ENCODE measurements at places on chromosomes 4 and X.
A peak's percentile ranks its signal among the peaks of the same experiment; 100 is the strongest.

- no peak for DNase-seq
Observed at GRCh38 chrX:139093201-139093600, 381.7 kb upstream of the FGF13 start.

DNA sequence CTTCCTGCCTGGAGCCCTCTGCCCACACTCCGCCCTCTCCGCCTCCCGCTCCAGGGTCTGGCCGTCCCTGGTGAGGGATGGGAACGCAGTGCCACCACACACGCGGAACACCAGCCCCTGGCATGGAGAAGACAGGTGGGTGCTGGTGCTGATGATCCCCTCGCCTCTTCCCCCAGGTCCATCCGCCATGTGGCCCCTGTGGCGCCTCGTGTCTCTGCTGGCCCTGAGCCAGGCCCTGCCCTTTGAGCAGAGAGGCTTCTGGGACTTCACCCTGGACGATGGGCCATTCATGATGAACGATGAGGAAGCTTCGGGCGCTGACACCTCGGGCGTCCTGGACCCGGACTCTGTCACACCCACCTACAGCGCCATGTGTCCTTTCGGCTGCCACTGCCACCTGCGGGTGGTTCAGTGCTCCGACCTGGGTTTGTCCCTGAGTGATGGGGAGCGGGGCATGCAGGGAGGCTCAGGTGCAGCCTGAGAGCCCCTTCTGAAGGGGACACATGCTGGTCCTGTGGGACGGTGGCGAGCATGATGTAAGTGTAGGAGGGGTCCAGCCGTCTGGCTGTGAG is 9.8 kb downstream of the BGN start:
- no peak for DNase-seq

GRCh38 chr4:163071308-163071707 is 95.4 kb downstream of the NAF1 start:
- DNase-seq, result no peak

DNA sequence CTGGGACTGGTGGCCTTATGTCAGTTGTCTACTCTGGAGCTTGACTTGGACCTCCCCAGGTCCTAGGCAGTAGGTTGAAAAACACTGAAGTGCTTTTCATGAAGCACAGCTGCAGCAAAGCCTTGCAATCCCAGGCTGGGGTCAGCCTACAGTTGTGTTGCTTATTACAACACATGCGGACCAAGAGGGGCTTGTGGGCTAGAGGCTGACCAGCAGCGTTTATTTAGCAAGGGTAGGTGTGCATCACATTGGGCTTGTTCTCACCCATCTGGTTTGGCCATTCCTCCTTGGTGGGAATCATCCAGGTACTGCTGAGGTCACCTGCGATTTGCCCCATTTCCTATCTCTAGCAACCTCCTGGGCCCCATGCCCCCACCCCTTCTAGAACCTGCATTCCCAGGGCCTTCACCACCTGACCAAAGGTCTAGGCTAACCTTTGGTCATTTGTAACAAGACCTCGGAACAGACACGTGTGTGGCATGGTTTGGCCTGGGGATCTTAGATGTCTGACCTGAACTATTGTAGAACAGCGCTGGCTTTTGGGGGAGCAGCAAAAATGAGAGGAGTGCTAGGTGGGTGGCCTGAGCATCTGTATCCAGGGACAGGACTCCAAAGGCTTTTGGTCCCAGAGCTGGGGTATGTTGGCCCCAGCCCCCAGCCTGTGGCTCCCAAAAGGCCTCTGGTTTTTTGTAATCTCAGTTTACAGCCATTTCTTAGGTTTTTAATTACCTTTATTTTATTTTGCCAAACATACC is 3.0 kb downstream of the RPL10 start:
- DNase-seq, result no peak

DNA sequence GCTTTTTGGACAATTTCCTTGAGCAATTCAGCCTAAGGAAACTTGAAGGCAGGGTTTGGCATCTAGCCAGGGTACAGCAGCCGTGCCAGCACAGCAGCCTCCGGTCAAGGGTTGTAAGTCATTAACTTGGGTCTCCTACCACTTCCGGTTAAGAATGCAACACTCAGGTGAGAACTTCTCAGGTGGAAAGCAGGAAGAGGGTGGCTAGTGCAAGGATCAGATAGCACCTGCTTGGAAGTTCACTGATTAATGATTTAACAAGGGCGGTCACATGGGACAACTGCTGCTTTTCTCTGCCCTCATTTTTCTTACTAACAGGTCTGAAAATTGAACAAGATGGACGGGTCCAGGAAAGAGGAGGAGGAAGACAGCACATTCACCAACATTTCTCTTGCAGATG is 30.1 kb upstream of the SCOC start:
- no peak for DNase-seq

GRCh38 chr4:1377606-1378261 is 28.5 kb downstream of the NKX1-1 start:
- DNase-seq, result no peak

- peak; percentile 4 for DNase-seq
Observed at GRCh38 chrX:57817302-57817701, 93.0 kb downstream of the ZXDA start.

DNA sequence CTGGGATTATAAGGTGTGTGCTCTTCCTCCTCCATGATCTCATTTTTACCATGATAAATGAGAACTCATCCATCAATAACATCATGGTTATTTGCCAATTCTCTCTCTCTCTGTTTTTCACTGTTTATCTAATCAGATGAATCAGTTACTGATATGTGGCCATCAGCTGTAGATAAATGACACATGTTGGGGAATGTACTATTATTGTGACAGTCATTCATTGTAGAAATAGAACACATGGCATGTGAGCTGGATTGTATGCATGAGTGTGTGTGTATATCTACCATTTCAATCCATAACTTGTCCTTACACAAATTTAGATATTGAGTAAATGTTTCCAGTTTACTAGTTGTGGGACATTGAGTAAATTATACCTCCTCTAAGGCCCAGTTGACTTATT is 53.0 kb downstream of the OSTC start:
- DNase-seq, result no peak

GRCh38 chr4:187027272-187027671 is 303.6 kb upstream of the FAT1 start:
- DNase-seq, result no peak

GRCh38 chr4:18533262-18533775 is 511.8 kb upstream of the LCORL start:
- no peak for DNase-seq

- no peak for DNase-seq
Observed at GRCh38 chrX:117645639-117646038, 471.0 kb downstream of the KLHL13 start.

DNA sequence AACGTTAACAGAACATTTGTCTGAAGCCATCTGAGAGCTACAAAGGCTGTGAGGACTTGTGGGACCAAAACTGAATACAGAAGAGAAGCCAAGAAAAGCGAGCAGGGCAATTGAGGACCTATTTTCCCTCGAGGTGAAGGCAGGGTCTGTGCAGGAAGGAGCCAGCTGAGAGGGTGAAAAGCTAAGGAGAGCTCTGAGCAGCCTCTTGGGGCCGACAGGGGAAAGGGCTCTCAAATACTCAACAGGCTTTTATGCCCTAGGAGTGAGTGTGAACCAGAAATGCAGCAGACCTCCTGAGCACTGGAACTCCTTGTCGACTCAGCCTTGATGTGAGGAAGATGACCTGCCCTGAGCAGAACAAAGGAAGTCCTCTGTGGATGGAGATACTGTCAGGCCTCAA is 54.2 kb downstream of the C4orf50 start:
- no peak for DNase-seq

- no peak for DNase-seq
Observed at GRCh38 chr4:148449921-148450320, 7.7 kb upstream of the NR3C2 start.

GRCh38 chr4:147138171-147138570 is 192.5 kb upstream of the TTC29 start:
- DNase-seq, result no peak

GRCh38 chr4:88897180-88897579 is 159.8 kb downstream of the FAM13A start:
- DNase-seq, result no peak

DNA sequence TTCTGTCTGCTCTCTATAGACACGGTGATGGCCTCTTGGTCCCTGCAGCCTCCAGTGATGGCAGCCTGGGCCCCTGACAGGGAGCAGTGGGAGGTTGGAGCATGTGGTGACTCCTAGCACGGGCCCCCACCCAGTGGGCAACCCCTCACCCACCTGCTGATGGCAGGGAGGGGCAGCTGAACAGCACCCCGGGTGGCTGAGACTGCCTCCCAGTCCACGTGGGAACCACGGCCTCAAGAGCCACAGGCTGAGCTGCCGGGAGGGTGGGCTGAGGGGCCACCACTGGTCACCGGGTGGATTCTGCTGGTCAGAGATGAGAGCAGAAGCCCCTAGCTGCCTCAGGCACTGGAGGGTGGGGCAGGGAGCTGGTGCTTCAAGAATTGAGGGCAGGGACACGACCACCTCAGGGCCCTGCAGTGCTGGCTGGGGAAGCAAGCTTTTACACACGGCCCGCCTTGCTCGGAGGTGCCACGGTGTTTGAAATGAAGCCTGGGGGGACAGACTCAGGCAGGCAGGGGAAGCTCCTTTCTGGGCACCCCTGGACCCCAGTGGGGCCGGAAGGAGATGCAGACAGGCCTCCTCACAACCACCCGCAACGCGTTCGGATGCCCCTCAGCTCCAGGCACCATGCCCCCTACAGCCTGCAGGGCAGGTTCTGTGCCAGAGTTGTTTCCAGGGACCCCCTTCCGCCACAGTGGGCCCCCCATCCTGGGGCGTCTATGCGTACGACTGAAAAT is 6.3 kb upstream of the HAUS3 start:
- DNase-seq, result peak; percentile 18

GRCh38 chrX:43892336-43892870 is 10.2 kb upstream of the MAOB start:
- DNase-seq, result no peak

- no peak for DNase-seq
Observed at GRCh38 chr4:13399257-13399656, 84.9 kb downstream of the RAB28 start.

DNA sequence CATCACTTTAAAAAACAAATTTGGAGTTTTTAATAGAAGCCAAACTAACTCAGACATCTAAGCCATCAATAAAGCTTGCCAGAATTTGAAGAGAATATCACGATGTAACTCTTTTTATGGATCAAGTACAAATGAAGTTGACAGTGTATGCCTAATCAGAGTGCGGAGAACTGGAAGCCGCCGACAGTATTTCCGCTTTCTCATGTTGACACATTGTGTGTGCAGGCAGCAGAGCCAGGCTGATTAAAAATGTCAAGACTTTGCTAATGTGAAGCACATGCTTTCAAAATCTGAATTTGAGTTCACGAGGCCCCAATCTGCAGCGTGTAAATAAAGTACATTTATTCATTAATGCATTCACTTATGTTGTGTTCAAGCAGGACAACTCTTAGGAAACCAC is 161.2 kb downstream of the TENM3 start:
- no peak for DNase-seq

- DNase-seq, result no peak
Observed at GRCh38 chrX:37662181-37662580, 23.4 kb upstream of the XK start.

DNA sequence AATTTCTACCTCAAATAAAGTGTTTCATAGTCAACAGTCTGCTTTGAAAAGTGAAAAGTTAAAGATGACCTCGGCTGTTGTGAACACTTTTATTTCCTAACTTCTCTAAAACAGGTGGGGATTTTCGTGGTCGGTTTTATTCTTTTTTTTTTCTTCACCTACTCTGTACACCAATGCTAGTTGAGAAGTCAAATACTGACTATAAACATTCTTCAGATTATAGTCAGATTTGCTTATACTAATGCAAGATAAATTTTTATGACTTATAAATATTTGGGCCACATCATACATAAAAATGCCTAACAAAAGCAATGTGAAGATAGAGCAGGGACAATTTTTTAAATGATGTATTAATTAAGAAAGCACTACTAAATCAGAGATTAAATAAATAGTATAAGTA is 98.1 kb upstream of the GPR34 start:
- no peak for DNase-seq

Measured in GM13976 (cell line).